ENCODE measurements at places on chromosomes 11 and 22. TPM values are rescaled to one million over a fixed set of nuclear protein-coding genes. Genes with fewer than 3 reads are reported as not detected.
A peak's percentile ranks its signal among the peaks of the same experiment; 100 is the strongest.

DNA sequence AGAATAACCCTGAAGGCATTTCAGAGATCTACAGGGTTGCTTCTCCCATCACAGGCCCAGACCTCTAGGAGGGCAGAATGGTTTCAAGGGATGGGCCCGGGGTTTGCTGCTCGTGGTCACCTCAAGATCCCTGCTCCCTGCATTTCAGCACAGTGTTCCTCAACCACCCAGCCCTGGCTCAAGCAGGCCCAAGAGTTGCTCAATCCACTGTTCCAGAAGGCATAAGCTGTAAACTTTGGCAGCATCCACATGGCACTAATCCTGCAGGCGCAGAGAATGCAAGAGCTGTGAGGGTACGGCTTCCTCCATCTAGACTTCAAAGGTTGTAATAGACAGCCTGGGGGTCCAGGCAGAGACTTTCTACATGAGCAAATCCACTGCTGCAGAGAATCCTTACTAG, 225.0 kb upstream of the UBASH3B start:
- no peak for DNase-seq

GRCh38 chr11:32200136-32200847, 109.4 kb downstream of the RCN1 start:
- no peak for DNase-seq

GRCh38 chr11:18836417-18836816, 44.8 kb upstream of the PTPN5 start:
- DNase-seq = no peak

DNA sequence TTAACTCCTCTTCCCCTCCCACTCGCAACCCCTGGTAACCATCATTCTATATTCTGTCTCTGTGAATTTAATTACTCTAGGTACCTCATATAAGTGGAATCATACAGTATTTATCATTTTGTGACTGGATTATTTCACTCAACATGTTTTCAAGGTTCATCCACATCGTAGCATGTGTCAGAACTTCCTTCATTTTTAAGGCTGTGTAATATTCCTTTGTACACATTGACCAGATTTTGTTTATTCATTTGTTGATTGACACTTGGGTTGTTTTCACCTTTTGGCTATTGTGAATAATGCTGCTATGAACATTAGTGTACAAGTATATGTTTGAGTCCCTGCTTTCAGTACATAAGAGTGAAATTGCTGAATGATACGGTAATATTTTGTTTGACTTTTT, 2.7 kb upstream of the GNB1L start:
- DNase-seq = no peak

DNA sequence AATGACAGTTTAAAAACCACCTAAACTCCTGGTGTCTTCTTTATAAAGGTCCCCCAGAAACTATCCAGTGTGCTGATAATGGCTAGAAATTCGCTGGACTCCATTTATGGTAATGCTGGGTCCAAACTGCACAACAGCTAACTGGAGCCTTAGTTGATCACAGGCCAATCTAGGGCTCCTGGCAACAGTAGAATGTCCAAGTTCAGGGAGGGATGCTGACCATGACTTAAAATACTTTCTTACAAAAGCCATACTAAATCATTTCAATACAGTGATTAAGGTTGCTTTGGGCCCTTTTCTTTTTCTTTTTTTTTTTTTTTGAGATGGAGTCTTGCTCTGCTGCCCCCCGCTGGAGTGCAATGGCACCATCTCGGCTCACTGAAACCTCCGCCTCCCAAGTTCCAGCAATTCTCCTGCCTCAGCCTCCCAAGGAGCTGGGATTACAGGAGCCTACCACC, 14.5 kb upstream of the GAB2 start:
- no peak for DNase-seq

DNA sequence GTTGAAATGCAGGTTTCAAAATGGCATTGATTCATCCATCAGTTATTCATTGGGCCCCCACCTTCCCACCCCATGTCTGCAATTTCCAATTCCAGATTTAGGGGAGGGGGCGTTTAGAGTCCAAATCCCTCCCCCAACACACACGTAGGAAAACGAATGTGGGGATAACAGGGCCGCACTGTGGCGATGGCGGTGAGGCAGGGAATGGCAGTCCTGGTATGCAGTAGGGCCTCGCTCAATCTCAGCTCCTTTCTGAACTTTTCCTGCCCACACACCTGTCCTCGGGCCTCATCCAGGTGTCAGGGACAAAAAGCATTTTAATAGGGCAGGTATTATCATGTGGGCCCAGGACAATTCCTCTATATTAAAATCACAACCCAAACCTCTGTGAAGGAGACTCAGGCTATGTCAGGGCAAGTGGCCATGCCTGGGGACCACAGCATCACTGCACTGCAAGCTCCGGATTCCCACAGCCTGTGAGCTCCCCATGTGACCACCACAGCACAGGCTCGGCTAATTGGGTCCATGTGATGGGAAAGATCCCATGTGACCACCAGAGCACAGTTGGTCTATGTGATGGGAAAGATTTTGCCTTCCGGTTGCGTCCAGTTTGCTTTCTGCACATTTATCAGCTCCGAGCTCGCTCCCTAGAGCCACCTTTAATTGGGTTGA, 44.5 kb downstream of the RTL6 start:
- DNase-seq = no peak

DNA sequence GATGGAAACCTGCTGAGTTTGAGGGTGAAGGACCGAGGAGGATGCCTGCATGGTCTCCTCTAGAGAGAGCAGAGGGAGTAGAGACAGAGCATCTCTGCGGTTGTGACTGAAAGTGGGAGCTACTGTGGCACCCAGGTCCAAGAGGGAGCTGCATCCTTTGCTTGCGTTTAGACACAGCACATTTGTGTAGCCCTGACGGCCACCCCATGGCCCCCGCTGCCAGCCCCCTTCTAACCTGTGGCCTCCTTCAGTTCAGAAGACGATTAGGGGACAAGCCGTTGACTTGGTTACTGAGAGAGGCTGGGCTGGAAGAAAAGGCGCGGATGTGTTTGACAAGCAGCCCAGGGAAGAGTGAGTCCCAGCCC, 690.9 kb downstream of the BRD1 start:
- DNase-seq = no peak

DNA sequence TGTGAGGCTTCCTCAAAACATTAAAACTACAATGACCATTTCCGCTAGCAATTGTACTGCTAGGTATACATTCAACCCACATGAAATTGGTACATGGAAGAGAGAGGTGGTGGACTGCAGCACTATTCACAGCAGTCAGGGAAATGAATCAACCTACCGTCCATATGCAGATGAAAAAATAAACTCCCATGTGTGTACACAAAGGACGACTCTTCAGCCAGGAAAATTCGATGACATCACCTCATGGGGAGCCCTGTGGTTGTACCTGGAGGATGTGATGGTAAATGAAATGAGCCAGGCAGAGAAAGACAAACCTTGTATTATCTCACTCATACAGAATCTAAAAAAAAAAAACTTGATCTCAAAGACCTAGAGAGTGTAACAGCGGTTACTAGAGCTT, 23.3 kb downstream of the RFPL3 start:
- DNase-seq = no peak

GRCh38 chr11:96114178-96115064, 190.5 kb upstream of the MTMR2 start:
- no peak for DNase-seq

DNA sequence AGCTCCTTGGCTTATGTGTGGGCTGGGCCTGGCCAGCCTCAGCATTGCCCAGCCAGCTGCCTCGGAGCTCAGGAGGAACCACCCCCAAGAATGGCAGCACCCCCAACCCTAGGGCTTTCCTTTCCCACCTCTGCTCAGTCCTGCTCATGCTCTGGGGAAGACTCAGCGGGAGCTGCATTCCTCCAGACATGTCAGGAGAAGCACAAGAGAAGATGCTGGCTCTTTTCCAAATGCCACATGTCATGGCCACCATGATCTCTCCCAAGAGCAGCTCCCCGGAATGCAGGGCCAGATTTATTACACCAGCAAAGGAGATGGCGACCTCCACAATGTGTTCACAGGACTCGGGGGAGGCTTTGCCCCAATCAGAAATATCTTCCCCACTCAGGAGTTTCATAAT, 143.7 kb downstream of the PKNOX2 start:
- DNase-seq = no peak

DNA sequence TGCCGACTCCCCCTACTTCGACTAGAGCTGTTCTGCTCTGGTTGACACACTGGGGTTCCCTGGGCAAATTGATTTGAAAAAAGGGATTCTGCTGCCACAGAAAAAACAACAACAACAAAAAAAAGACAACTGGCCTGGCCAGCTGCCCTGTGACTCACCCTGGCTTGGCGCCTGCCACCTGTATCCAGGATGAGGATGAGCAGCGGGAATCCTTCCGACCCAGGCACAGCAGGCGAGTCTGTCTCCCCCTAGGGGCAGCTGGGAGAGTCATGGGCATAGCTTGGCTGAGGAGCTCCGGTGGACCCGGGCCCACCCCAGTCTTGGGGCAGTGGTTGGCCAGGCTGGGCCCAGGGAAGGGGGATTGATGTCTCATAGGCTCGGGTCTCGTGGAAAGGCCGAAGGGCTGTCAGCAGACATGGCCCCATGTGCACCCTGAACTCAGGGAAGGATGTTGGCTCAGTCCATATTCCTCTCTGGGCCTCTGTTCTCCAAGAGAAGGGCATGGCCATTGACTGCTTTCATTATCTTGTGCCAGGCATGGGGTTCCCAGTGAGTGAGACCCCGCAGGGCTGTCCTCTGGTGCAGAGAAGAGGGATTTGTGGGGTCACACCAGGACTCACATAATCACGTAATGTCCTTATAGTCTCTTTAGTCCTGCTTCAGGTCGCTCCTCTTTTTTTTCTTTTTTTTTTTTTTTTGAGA, 10.4 kb upstream of the SUN2 start:
- DNase-seq = peak; percentile 78

- no peak for DNase-seq
Measured at GRCh38 chr11:80872116-80872728, 1431.4 kb upstream of the TENM4 start.

DNA sequence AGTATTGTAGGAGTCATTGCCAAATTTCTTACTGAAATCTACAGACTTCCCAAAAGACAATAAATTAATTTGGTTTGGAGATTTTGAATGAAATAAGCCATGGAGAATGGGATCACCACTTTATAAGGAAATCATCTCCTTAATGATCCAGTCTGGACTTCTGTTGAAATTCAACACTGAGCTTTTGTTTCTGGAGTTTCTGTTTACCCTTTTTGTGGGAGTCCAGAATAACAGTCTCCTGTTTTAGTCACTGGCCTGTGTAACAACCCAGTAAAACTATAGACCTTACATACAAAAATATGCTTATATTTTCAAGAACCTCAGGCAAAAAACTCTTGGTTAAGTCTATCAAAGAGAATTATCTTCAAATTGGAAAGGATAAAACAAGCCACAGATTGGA, 321.7 kb upstream of the PLET1 start:
- DNase-seq = no peak

- no peak for DNase-seq
Measured at GRCh38 chr11:75802021-75802912, 12.7 kb upstream of the UVRAG start.

GRCh38 chr22:19704355-19705015, 9.8 kb upstream of the SEPTIN5 start:
- no peak for DNase-seq

- DNase-seq = no peak
Measured at GRCh38 chr11:69836401-69836800, 17.2 kb upstream of the FGF3 start.

TPP1 gene
- total RNA-seq = 71.0 TPM

TRIM29 gene
- total RNA-seq = 4.4 TPM

RIMBP3C gene
- not detected for total RNA-seq

ABTB2 gene
- 18.1 TPM for total RNA-seq

RFPL1 gene
- total RNA-seq = not detected
